ENCODE measurements at places on chromosomes 11 and 22.

GRCh38 chr11:86158704-86159580 is 85.6 kb upstream of the EED start:
- DNase-seq, result no peak

GRCh38 chr11:14075118-14076078 is 112.9 kb downstream of the SPON1 start:
- DNase-seq, result peak; percentile 79

GRCh38 chr11:15370495-15371147 is 255.9 kb downstream of the INSC start:
- DNase-seq, result no peak

DNA sequence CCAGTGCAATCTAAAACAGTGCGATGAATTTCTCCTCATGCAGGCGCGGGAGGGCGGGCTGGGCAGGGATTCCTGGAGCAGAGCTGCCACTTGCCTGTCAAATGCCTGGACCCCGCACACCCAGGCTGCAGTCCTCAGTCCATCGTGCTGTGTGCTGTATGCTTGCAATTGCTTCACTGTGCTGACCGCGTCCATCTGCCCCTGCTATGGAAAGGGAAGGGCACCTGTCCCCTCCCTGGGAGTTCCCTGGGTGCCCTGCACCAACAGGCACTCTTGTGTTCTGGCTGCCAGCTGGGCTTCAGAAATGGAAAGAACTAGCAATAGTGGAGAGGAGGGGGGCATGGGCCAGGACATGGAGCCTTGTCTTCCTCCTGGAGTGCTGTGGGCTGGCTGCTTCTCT is 185.4 kb upstream of the B3GAT1 start:
- peak; percentile 3 for DNase-seq

DNA sequence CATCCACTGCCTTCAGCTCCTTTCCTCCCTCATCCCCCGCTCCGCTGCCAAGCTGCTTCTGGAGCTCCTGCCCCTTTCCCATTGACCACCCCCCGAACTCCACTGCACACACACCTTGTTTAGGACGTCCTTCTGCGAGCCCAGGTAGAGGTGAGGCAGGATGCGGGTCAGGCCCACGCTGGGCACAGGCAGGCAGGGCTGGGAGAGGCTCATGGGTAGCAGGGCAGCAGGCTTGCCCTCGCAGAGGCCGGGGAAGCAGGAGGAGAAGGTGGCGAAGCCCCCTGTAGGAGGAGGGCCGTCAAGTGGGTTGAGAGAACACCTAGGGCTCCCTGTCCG is 13.3 kb downstream of the DUSP8 start:
- DNase-seq, result no peak
